ENCODE measurements at places on chromosomes 16 and 17.

- no peak for DNase-seq
Observed at GRCh38 chr16:4746991-4747574, 12.7 kb downstream of the DNAAF8 start.

DNA sequence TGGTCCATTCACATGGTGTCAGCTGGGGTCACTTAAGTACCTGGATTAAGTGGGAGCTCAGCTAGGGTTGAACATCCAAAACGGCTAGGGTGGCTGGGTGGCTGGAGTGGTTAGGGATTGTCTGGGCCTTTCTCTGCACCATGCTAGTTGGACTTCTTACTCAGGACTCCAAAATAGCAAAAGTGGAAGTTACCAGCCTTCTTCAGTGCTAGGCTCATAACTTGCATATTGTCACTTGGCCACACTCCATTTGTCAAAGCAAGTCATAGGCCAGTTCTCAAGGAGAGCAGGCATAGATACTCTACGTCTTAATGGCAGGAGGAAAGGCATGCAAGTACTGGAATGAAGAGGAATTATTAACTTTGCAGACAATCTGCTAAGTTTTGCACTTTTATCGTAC lies 69.7 kb downstream of the ESRP2 start:
- DNase-seq, result no peak

- DNase-seq, result peak; percentile 14
Observed at GRCh38 chr16:17149904-17150483, 320.8 kb downstream of the XYLT1 start.

- DNase-seq, result peak; percentile 88
Observed at GRCh38 chr16:10738231-10739077, 5.2 kb upstream of the NUBP1 start.

GRCh38 chr17:32636598-32637218 lies 149.9 kb downstream of the CDK5R1 start:
- no peak for DNase-seq

DNA sequence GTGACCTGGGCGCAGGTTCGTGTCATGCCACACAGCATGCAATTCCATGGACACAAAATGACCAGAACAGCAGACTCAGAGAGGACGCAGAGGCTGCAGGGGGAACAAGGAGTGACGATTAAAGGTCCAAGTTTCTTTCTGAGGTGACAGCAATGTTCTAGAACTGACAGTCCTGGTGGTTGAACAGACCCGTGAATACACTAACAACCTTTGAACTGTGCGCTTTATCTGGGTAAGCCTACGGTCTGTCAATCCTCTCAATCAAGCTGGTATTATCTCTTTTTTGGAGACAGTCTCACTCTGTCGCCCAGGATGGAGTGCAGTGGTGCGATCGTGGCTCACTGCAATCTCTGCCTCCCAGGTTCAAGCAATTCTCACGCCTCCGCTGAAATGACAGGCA lies 134.1 kb downstream of the ZNF778 start:
- no peak for DNase-seq

DNA sequence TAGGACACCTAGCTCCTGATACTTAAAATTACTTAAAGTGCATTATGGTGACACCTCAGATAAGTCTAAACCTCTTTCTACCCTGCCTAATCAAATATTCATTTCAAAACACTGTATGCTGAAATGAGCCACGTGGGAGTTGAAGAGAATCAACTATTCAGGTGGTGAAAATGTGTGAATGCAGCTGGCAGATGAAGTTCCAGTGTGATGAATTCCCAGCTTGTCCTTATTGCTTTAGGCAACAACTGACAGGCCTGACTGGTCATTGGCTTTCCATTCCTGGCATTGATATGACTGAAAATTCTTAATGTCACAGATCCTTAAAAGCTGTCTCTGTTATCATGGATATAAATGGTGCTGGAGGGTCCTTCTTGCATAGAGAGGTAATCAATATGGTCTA lies 301.9 kb upstream of the TBX2 start:
- DNase-seq, result no peak

GRCh38 chr17:78183916-78184315 lies 2.9 kb downstream of the TK1 start:
- no peak for DNase-seq

DNA sequence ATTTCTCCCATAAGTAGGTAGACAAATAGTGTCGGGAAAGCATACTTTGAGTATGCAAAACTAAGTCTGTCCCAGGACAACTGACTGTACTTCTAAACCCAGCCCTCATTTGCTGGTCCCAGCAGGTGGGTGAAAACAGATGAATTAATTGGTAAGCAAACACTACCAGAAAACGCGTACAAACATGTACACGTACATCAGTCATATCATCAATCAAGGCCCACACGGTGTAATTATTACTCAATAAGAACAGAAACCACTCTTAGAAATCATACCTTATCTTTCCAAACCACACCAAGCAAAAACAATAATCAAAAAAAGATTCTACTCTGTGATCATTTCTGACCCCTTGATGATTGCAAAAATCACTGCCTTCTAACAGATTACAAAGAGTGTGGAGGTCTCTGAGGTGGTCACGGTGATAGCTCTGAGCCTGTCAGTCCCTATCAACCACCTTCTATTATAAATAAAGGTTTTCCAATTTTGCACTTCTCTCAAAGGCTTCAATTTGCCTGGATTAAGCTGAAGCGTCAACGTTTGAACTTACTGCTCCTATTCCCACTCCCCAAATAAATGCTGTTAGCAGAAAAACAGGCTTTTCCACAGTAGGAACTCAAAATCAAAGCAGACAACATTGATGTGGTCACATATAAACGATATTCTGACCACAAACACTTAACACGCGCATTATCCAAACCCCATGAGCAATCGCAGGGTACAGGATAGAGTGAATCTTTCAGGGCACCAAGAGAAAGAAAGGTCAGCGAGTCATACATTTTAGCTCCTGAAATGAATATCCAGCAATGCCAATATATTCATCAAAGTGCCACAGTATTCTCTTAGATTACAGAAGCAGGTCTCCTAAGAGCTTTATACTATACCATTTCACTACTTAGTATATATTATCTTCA lies 211.9 kb downstream of the STX8 start:
- no peak for DNase-seq

GRCh38 chr17:72184805-72185204 lies 64.0 kb downstream of the SOX9 start:
- DNase-seq, result no peak

GRCh38 chr17:72775919-72776318 lies 316.6 kb downstream of the SLC39A11 start:
- DNase-seq, result no peak

- DNase-seq, result no peak
Observed at GRCh38 chr17:73278465-73279453, 17.1 kb upstream of the CPSF4L start.

GRCh38 chr17:32835291-32835761 lies 41.6 kb downstream of the MYO1D start:
- no peak for DNase-seq

DNA sequence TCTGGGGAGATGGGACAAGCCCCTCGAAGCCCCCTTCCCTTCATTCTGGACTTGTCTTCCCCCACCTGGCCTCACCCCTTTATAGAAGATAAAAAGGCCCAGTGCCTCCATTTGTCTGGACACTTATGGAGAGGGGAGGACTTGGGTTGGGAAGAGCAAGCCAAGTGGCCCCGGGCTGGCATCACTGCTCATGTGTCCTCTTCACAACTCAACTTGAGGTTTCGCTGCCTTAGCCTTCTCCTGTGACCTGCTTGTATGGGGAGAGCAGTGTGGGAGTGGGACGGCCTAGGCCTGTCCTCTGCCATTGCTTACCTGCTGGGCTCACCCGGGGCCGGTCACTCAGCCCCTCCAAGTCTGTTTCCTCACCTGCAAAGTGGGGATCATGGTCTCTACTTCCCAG lies 1.4 kb downstream of the PAQR4 start:
- DNase-seq, result peak; percentile 55

GRCh38 chr17:79757140-79757745 lies 20.7 kb upstream of the CBX2 start:
- DNase-seq, result no peak

DNA sequence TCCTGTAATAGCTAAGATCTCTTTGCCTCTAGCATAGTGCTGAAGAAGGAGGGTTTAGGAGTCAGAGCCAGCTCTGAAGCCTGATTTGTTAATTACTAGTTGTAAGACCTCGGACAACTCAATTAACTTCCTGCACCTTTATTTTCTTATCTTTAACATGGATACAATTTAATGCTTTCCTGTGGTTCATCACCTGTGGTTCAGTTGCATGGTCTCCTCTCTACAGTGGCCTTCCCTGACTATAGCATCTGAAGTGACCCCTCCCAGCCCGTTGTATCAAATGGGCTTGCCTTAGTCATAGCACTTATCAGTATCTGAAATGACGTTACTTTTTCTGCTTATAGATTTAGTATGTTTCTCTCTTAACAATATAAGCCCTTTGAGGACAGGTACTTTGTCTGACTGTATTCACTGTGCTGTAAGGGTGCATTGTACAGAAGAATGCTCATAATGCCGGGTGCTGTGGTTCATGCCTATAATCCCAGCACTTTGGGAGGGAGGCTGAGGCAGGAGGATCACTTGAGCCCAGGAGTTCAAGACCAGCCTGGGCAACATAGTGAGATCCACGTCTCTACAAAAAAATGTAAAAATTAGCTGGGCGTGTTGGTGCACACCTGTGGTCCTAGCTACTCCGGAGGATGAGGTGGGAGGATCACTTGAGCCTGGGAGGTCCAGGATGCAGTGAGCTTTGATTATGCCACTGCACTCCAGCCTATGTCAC lies 2.6 kb upstream of the NDE1 start:
- DNase-seq, result no peak

DNA sequence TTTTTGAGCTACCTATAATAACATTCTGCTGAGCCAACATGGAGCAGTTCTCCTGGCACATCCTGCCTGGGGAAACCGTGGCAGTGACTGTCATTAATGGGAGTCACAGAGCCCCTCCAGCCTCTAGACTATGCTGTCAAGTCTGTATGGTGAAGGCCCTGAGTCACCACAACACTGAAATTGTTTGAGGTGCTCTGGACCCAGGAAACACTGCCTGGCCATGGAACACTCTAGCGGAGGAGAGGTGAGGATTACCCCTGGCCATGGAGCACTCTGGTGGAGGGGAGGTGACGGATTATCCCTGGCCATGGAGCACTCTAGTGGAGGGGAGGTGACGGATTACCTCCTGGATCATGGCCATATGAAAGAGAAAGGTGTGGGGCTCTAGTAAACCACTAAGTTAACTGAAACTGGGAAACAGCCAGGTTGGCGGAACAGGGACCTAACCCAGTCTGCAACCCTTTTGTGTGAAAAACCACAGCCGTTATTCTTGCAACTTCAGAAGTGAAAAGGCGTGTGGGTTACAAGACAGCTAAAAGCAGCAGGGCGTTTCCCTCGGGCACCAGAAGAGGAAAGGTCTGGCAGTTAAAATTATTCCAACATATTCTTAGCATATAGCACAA lies 156.7 kb downstream of the KCNJ12 start:
- no peak for DNase-seq

- DNase-seq, result no peak
Observed at GRCh38 chr17:80909635-80910034, 82.0 kb upstream of the CHMP6 start.

DNA sequence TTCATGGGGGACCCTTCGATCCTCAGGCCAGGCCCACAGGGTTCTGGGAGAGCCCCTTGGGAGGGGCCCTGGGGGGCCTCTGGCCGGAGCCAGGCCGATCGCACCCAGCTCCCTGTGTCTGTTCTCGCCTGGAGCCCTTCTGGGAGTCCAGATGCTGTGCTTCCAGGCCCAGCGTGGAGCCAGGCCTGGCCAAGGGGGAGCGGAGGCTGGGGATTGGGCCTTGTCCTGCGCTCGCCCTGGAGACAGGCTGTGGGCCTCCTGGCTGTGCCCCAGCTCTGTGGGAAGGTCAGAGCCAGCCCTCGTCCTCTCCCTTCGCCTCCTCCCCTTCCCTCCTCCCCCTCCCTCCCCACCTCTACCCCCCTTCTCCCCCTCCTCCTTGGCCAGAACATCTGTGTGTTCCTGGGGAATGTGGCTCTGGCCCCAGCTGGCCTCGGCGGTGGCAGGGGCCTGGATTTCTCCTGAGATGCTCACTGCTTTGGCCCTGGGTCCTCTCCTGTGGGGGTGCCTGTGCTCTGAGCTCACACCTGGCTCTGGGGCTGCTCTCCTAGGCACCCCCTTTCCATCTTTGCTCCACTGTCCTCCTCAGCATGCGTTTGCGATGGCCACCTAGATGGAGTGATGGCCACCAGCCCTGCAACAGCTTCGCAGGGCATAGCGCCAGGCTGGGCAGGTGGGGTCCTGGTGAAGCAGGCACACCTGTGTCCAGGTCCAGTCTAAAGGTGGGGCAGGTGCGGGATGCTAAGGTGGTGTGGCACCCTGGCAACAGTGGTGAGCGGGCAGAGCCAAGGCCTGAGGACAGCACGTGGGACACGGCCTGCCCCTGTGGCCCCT lies 90.6 kb upstream of the CIBAR2 start:
- DNase-seq, result no peak

GRCh38 chr17:33356266-33356665 lies 63.2 kb upstream of the ASIC2 start:
- no peak for DNase-seq

GRCh38 chr16:20707461-20707860 lies 10.0 kb upstream of the ACSM1 start:
- DNase-seq, result no peak

GRCh38 chr17:56314026-56314425 lies 160.8 kb downstream of the ANKFN1 start:
- no peak for DNase-seq

- no peak for DNase-seq
Observed at GRCh38 chr16:10321407-10322387, 64.2 kb upstream of the ATF7IP2 start.

DNA sequence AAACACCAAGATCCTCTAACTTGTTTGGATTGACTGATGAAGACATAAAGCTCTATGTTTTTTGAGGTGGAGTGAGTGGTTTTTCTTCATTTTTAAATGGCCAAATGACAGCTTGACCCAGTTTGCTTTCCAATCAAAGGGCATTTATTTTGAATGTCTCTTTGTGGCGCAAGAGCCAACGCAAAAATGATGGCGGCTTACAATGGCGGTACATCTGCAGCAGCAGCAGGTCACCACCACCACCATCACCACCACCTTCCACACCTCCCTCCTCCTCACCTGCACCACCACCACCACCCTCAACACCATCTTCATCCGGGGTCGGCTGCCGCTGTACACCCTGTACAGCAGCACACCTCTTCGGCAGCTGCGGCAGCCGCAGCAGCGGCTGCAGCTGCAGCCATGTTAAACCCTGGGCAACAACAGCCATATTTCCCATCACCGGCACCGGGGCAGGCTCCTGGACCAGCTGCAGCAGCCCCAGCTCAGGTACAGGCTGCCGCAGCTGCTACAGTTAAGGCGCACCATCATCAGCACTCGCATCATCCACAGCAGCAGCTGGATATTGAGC lies 329 bp downstream of the NLK start:
- DNase-seq, result no peak

GRCh38 chr16:31108035-31108793 lies at the start of gene BCKDK:
Gene BCKDK, plus strand, starts transcription at chr16:31108386. Its CDS starts 838 bp downstream, at chr16:31109224.
- DNase-seq, result peak; percentile 88

All from RKO (cell line).